ENCODE measurements at places on chromosomes 4 and X.
A peak's percentile ranks its signal among the peaks of the same experiment; 100 is the strongest.

GRCh38 chrX:43940816-43941474 lies 32.2 kb downstream of the NDP start:
- DNase-seq, result no peak

DNA sequence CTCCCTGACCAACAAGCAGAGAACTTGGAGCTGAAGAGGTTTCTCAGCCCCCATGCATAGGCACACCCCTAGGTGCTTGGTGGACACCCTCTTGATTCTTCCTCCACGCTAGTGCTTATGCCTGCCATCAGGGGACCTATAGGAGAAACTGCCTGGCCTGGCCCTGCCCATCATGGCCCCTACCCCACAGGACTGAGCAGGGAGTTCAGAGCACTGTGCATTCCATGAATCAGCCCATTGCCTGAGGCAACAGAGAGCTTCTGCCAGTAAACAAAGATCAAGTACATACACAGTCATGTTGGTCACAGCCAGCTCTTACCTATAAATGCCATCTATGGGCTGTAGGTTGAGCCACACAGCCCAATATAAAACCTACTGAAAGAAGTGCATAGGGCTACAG lies 99.1 kb upstream of the EDNRA start:
- DNase-seq, result no peak

- DNase-seq, result no peak
Observed at GRCh38 chrX:6131287-6131686, 97.4 kb downstream of the NLGN4X start.

GRCh38 chr4:146051223-146051622 lies 112.6 kb upstream of the ZNF827 start:
- DNase-seq, result no peak

- no peak for DNase-seq
Observed at GRCh38 chr4:180900781-180901180, 1342.4 kb upstream of the TENM3 start.

DNA sequence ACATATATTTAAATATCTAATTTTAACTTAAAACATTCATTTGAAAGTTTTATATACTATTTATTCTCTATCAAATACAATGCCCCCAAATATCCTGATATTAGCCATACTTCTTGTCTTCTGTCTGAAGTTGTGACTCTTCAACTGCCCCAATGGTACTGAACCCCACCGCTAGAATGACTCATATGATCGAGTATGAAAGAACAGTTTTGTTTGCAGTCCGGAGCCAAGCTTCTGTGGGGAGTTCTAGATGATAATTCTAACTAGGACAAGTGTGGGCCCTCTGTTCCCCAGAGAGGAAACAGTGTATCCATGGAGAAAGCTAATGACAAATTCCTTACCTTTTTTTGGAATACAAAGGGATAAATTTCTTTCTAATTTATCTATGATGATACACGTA lies 24.7 kb upstream of the CT47A1 start:
- no peak for DNase-seq

- no peak for DNase-seq
Observed at GRCh38 chrX:48591255-48591791, 6.0 kb upstream of the WDR13 start.

DNA sequence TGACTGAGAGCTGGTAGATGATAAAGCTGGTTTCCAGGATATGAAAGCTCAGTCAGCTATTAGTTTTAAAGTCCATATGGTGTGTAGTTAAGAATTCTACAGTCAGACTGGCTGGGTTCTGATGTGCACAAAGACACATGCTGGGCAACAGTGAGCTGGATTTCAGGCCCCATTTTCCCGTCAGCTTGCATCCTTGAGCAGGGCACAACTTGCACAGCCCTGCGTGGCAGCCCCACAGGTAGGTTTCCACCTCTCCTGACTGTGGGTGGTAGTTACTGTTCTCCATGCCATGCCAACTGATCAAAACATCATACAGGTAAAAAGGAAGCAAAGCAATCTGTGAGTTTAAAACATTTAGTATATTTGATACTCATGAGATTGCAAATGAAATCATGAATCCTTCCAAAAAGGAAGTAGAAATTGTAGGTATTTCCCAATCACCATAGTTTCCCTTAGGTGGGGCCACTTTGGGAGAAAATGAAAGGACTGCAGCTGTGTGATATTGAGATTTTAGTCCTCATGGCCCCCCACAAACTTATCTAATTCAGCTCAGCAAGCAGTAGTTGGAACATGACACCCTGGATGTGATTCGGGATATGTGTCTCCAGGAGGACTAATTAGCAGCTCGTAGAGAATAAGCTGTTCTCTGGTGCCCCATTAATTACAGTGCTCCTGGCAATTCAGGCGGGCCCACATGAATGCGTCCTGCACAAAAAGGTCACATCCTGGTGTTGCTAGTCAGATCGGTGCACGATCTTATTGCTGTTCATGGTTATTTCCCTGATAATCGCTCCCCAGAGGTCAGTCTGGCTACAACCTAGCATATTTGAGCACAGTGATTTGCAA lies 42.4 kb upstream of the NOCT start:
- no peak for DNase-seq

GRCh38 chr4:8121292-8122015 lies 37.2 kb downstream of the ABLIM2 start:
- no peak for DNase-seq

DNA sequence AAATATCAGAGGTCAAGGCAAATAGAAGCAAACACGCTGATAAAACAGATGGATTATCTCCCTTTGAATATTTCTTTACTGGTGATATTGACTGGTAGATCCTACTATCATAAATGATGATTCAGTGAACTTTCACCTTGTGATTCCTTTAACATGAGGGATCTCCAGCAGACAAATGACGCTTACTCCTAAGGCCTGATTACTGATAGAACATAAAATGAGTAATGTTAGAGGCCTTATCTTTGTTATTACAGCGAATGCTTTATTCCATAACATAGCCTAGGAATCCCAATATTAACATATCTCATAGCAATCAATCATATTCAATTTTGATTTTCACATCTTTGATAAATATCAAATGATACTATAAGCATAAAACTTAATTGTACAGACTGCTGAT lies 152.3 kb downstream of the SLC10A7 start:
- no peak for DNase-seq

DNA sequence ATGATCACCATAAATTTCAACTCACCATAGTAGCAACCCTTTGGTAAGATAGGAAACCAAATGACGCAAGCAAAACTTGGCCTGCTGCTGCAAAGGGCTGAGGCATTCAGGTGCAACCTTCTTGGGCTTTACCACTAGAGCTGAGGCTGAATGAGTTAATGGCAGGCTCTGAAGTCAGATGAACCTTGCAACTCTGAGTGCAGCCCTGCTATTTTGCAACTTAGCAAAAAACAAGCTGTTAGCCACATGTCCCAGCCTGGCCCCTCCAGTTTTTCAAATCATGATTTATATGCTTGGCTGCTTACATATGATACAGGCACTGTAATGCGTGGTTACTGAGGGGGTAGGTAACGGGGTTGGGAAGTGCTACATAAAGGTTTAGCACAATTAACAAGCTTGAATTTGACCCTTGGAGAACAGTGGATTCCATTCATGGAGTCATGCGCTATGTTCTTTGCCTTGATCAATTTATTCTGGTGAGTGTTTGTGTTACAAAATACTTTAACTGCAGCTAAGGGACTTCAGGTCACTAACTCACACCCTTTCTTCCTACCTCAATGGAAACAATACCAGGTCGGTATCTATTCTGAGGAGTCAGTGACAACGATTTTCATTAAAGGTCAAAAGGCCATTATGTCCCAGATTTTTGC lies 80.5 kb upstream of the PPARGC1A start:
- DNase-seq, result no peak

DNA sequence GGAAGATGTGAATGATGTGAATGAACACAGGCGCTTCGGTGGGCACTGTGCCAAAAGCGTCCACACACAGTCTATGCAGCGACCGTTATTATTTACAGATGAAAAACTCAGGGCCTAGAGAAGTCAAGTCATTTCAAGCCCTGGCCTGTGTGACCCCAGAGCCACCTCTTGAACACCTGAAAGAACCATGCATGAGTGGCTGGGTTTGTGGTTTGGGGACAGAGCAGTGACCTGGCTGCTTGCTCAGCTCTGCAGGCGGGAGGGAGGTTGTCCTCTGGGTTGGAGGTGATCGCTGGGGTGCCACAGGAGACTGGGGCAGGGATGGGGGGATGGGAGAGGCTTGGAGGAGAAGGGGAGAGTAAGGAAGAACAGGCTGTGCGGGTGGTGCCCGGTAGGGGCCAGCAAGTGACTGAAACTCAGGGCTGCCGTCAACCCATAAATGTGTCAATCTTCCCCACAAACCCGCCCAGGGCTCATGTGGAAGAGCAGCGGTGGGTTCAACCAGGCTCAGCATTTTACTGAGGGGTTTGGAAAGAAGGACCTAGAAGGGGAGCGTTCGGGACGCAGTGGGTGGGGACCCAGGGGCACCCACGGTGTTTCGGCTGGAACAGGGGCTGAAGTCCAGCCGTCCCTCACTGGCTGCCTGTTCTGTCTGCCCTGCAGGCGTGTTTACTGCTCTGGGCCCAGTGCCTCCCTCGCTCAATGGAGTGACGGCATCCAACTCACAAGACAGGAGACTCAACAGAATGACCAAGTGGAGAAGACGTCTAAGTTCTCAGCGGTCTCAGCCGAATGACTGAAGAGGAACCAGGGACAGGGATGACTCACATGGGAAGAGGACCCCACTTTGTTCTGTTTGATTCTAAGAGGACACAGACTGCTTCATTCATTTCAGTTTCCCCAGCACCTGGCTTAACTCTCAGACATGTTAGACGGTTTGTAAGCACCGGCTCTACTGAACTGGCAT lies 167.8 kb downstream of the AFAP1 start:
- no peak for DNase-seq

GRCh38 chrX:10199212-10199611 lies 42.4 kb downstream of the CLCN4 start:
- no peak for DNase-seq

- no peak for DNase-seq
Observed at GRCh38 chrX:125203365-125203736, 116.3 kb upstream of the TEX13C start.

DNA sequence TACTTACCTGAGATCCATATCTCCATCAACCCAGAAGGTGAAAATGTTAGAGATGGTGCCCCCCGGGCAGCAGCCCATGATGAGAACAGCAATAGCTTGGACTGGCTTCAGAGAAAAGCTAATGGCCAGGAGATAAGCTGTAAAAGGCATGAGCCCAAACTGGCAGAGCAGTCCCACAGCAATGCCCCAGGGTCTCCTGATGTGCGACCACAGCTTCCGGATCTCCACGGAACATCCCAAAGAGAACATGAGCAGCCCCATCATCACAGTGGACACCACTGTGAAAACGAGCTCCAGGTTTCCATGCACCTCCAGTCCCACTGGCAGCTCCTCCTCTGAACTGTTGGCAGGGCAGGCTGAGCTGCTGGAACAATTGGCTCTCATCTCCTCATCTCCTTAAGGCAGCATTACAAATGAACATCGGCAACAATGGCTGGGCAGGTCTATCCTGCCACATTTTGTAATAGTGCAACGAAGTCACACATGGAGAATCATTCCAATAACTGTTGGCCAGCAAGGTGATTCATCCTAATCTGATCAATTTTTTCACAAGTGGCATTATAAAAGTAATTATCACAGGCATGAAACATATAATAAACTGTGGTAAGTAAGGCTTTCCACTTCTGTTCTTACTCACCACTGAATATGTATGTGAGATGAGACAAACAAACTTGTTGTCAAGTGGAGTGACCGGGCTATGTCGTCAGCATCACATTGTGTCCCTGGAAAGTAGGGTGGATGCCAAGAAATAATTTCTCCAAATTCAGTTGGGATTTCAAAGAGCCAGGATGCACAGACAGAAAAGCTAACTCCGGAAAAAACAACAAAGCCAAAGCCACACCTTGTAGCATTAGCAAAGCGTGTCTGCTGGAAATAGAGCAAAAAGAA lies at the start of gene SLC10A6:
Gene SLC10A6 (minus strand): TSS at position 653 of the 888 bp plus-strand sequence. CDS start 269 bp downstream, at position 384.
- no peak for DNase-seq

DNA sequence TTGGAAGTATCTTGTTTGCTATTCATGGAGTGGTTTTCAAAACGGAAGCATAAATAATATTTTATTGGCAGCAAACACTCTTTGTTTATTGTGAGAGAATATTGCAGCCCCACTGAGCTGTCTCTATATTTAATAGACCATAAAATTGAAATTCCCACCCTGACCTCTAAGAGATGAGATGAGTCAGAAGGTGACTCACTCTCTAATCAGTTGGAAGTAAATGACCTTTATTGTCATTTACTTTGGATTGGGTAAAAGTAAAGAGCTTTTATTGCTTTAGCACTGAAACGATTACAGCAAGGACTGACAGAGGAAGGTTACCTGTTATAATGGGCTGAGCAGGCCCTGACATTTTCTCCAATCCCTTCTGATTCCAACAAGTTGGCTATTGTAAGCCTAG lies 55.0 kb downstream of the SYTL5 start:
- no peak for DNase-seq

DNA sequence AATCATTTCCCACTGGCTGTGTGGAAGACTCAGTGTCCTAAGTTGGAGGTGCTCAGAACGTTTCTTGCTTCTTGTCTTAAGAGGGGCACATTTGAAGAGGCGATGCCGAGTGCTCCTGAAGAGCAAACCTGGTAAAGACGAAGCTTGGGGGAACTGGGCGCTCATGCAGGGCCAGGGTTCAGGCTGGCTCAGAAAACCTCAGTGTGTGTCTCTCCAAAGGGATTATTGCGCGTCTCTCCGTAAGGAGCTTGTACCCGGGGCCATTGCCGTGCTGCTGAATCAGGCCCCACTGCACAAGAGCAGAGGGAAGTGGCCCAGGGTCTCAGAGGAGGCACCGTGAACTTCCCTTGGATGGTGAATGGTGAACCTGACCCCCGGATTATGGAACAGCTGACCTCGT lies 44.4 kb downstream of the PSAPL1 start:
- DNase-seq, result no peak

DNA sequence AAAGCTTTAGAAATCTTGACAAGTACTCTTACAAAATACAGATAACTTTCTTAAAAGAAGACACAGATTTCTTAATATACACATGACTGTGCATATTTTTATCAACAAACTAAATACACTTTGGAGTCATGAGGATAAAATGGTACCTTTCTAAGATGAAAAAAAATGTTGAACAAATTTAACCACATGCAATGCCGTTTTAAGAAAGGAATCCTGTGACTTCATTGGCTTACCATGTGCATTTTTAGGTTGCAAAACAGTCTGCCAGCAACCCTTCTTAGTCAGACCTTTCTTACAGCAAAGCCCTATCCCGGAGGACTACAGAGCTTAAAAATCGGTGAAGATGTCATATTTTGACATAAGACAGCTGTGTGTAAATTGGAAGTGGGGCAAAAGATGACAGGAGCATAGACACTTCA lies 51.7 kb downstream of the GASK1B start:
- no peak for DNase-seq

- peak; percentile 85 for DNase-seq
Observed at GRCh38 chr4:1870328-1870577, 940 bp upstream of the NSD2 start.

- DNase-seq, result no peak
Observed at GRCh38 chr4:148124512-148124911, 317.7 kb downstream of the NR3C2 start.

GRCh38 chrX:50100188-50100587 lies 100.6 kb downstream of the AKAP4 start:
- DNase-seq, result no peak

DNA sequence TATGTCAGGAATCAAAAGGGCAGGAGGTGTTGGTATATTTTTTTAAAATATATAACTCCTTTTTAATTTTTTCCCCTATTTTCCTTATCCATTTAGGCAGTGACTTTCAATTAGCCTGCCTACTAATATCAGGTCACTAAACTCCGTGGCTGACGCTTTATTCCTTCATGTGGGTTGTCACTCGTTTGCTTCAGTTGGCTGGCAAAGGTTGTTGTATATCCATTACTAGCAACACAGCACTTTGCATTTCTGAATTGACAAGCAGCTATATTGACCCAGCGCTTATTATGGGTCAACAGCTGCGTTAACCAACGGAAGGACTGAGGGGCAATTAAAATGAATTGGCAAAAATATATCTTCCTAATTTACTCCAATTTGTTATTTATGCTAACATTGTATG lies 87.7 kb downstream of the ARX start:
- DNase-seq, result no peak

All from stimulated activated CD4-positive, alpha-beta T cell treated with anti-CD3 and anti-CD28 coated beads, Interleukin-4, amount 100 ng/mL, for 24 hours (primary cell).